ENCODE measurements at places on chromosomes 3 and 15.
A peak's percentile ranks its signal among the peaks of the same experiment; 100 is the strongest.

DNA sequence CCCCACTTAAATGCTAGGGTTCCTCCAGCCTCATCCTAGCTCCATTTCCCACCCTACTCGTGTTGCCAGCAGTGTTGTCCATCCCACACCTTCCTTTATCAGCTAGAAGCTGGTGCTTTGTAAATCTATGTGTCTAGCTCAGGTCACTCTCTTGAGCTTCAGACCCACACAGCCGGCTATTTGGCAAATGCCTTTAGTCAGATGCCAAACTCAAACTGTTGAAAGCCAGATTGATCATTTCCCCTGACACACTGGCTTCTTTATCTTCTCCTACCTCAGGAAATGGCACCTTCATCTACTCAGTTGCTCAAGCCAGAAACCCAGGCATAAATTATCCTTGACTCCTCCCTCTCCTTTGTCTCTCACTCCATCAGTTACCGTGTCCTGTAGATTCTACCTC is 61.5 kb upstream of the TPM1 start:
- no peak for DNase-seq

DNA sequence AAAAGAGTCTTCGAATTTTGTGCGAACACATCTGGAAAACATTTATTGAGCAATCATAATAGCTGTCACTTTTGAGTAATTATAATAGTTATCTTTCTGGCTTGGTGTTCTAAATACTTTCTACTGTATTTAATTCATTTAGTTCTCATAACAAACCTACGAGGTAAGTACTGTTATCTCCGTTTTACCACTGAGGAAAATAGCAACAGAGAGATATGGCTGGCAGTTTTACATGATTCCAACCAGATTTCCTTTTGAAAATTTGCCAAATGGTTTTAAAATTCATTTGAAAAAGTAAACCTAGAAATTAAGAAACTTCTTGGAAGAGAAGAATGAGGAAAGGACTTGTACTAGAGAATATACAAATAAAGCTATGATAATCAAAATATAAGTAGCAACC is 37.3 kb upstream of the MGA start:
- no peak for DNase-seq

DNA sequence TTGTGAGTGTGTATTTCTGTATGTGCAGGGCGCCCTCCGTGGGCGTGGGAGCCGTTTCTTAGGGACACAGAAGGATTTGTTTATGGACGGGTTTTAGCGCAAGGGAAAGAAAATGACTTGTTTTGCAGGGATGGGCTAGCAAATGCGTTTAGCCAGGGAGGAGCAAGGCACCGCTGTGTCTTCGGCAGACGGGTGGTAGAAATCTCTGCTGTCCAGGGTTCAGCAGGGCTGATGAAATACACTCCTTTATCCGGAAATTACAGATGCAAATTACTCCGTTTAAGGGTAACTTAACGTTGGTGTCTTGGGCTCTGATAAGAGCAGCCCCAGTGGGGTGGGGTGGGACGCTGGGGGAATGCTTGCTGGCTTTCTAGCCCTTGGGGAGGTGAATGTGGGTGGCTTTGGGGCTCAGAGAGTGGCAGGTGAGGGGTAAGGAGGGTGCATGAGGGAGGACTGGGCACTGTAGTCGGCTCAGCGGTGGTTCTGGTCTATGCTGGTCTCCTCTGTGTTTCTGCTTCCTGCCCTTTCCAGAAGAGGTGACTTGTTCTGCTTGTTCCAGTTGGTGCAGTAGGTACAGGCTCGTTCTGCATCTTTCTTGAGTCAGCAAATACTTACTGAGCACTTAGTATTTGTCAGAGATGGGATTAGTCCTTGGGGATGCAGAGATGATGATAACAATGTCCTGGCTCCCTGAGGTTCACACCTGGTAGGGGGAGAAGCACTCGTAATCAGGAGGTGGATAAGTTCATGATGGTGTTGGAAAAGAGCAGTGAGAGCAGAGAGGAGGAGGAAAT is 954 bp downstream of the SV2B start:
- DNase-seq: no peak

DNA sequence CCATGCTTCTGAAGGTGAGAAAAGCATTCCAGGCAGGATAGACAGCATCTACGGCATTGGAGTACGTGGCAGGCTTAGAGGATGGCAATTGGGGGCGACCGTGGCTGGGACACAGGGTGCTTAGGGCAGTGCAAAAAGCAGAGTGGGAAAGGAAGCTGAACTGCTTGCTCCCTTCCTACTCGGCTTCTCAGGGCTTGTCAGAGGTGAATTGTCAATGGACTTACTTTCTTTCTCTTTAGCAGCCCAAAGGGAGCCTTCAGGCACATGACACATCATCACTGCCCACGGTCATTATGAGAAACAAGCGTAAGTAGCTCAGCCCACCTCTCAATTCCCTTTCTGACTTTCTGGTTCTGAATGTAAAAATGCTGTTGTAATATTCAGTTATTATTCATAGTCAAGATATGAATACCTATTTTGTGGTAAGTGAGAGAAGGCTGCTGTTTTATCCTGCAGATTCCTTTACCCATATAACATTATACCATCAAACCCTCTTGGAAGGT is 84.3 kb downstream of the KLHL25 start:
- no peak for DNase-seq

- DNase-seq: peak; percentile 19
These were observed 89.5 kb downstream of the EOMES start for GRCh38 chr3:27632431-27633223.

DNA sequence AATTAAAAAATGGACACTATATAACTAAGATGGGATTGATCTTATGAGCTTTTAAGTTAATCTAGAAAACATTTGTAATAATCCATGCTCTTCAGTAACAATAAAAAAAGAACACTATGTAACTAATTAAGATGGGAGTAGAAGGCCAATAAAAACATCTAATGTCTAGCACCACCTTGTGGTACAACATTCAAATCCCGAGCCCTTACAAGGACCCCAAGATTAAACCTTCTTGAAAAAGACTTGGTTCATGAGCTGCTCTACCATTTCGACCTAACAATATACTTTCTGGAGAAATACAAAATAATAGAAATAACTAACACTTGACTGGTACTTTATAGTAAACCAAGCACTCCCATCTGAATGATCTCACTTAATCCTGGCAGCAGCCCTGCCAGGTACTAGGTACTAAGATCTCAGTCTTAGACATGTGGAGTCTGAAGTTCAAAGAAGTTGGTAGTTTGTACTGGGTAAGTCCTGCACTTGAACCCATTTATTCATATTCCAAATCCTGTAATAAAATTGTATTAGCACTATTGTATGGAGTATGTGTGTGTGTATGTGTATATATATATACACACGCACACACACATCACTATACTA is 21.8 kb downstream of the METTL6 start:
- DNase-seq: peak; percentile 66

DNA sequence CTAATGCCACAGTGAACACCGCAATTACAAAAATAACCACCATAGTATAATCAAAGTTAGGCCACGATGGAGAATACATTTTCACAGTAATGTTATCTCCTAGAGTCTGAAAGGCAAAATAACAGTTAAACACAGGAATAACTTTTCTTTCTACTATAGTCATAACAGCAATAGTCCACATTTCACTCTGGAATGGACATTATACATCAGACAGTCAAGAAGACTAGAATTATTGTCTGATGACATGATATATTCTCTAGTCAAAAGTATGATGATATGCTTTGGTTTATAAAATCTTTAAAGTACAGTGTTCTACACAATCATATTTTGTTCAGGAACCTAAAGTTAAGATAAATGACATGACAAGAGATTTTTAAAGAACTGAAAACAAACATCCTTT is 18.0 kb downstream of the SPPL2A start:
- no peak for DNase-seq

- DNase-seq: no peak
These were observed 61.4 kb upstream of the C15orf39 start for GRCh38 chr15:75140080-75140879.

DNA sequence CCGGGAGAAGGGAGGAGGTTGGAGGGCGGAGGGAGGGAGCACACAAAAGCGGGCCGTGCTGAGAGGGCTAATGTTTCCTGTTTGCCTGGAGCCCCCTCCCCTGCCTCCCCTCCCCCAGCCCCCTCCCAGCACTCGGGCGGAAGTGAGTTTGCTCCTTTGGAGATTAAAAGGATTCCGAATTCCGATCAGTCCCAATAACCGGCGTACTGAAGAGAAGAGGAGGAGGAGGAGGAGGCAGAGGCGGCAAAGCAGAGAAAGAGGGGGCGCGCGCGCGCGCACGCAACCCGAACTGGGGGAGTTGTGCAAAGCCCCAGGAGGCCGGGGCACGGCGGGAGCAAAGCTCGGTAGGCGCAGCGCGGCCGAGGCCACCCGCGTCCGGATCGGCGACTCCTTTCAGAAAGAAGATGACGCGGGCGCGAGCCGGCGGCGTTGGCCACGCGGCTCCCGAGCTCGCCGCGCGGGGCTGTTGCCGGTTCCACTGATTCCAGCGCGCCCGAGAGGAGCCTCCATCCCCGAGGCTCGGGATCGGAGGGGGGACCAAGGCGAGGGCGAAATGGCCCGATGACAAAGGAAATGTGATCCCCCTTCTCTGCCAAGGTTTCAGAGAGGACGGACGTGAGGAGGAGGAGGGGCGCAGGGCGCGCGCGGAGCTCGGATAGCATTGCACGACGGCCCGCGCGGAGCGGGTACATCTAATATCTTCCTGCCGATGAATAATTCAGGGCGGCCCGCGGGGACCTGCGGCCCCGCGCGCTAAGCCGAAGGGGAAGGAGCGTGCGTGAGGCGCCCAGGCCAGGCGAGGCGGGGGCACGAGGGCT is 1.1 kb upstream of the TRIM71 start:
- DNase-seq: peak; percentile 69

- DNase-seq: no peak
These were observed 201.4 kb upstream of the CTNNB1 start for GRCh38 chr3:40997711-40998519.

GRCh38 chr15:63601026-63601703 is 4.0 kb downstream of the FBXL22 start:
- DNase-seq: peak; percentile 74

GRCh38 chr15:89971592-89971997 is 29.5 kb upstream of the ZNF710 start:
- DNase-seq: peak; percentile 63

GRCh38 chr15:90174140-90174875 is 26.8 kb upstream of the SEMA4B start:
- no peak for DNase-seq

GRCh38 chr3:107753976-107754375 is 231.2 kb downstream of the BBX start:
- DNase-seq: no peak

GRCh38 chr3:4983739-4984510 is 4.7 kb downstream of the BHLHE40 start:
- DNase-seq: peak; percentile 68

DNA sequence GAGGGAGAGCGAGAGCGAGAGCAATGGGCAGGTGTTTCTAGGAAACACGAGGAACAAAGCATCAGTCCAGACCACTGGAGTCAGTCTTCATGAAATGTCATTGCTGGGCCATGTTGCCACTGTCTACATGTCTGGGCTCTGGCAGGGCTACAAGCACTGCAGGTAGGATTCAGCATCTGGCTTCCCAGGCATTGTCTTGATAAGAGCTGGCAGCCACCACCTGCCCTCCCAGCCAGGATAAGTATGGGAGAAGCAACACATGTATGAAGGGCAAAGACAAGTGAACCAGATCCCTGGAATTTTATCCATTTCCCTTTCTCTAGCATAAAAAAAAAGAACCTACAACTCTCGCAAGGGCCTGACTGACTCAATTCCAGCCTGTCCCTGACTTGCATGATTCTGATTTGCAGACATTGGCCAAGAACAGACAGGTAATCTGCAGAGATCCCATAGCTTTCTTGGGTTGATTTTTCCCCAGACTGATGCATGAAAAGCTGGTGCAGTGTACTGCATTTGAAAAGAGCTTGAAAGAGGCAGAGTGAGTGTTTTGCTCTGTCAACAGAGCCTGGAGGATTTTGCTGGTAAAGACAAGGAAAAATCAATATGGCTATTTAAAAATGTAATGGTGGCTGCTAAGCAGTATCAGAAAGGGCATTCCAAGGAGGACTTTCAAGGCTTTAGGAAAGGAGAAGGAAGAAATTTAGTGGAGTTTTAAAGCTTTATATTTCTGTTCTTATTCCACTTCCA is 157.2 kb upstream of the MYRIP start:
- DNase-seq: no peak

DNA sequence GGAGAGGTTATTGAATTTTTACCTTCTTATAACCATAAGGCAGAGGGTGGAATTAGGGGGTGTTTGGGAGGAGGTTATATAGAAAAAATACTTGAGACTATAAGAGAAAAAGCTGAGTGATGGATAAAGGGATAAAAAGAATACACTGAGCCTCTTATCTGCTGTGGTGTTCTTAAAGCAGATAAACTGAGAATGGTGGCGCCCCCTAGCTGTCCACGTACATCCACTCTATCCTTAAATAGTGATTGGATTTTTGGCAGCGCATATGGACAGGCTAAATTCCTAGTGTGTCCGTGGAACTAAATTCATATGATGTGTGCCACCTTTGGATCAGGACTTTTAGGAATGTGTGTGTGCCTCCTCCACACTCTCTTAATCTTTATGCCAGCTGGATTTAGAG is 121.1 kb downstream of the OXSM start:
- DNase-seq: peak; percentile 34

DNA sequence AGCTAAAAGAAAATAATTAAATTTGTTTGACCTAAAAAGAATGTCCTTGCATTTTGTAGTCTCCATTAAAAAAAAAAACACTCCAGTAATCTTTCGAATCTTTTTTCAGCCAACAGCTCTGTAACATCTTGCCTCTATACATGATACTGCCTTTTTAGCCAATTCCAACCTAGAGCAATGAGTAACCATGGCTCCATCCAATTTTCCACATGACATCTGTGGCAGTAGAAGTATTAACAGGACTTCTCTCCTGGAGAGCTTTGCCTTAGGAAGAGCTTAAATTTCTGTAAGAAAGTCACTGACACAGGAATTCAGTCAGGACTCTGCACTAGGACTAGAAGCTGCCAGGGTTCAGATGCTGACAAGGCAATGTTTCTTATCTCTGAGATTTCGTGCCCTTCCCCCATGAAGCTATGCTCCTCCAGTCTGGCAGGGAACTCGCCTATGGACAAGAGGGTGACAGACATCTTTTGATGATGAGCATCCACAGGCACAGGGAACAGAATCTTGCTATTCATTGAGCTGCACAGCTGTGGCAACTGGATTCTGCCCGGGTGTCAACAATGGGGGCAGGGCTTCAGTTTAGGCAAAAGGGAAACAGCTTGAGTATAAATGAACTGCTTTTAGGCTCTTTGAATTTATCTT is 81.8 kb downstream of the ALCAM start:
- DNase-seq: no peak

- peak; percentile 49 for DNase-seq
These were observed 60.1 kb downstream of the SGO1 start for GRCh38 chr3:20125897-20126296.

GRCh38 chr3:110710156-110710555 is 361.5 kb upstream of the NECTIN3 start:
- no peak for DNase-seq

GRCh38 chr3:7226393-7226792 is 365.5 kb downstream of the GRM7 start:
- DNase-seq: no peak

- no peak for DNase-seq
These were observed 571.6 kb upstream of the CCDC54 start for GRCh38 chr3:106805625-106806024.

Measured in KBM-7 (cell line).